ENCODE measurements at places on chromosomes 13 and 19.

DNA sequence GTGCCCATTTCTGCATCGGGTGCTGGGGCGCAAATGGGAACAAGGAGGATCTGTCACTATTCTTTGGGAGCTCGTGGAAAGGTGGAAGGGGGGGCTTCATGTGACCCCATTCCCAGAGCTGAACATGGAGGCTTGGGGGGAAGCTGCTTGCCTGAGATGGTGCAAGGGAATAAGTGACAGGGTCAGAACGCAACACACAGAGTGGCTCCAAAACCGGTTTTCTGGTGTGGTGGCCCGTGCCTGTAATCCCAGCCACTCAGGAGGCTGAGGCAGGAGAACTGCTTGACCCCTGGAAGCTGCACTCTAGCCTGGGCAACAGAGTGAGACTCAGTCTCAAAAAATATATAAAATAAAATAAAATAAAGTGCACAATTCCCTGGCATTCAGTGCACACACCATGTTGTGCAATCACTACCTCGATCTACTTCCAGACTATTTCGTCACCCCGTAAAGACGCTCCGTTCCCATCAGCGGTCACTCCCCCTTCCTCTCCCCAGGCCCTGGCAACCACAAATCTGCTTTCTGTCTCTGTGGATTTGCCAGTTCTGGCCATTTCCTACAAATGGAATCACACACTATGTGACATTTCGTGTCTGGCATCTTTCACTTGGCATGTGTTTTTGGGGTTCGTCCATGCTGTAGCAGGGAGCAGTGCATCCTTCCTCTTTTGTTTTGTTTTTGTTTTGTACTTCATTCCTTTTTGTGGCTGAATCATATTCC lies 18.2 kb upstream of the COMP start:
- no peak for DNase-seq

DNA sequence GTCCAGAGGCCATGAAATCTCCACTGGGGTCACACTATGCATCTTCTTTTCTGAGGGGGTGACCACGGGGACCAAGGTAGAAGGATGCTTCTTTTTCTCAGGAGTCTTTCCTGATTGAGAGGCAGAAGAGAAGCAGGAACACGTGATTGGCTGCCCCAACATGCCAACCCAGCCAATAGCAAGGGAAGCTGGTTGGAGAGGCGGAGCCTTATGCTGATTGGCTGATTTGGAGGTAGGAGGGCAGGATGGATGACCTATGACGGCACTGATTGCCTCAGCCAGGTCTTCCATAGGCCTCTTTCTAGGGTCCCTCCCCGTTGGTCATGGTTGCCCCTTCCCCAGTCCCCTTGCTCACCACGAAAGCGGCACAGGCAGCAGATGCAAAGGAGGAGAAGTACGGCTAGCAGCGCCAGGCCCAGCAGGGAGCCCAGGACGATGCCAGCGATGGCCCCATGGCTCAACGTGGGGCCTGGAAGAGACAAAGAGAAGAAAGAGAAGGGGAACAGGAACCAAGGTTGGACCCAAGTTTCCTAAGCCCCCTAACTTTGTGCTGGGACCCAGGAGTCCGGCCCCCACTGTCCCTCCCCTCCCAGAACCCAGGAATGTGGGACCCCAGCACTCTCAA lies 8.0 kb downstream of the VSIG10L start:
- DNase-seq, result no peak

DNA sequence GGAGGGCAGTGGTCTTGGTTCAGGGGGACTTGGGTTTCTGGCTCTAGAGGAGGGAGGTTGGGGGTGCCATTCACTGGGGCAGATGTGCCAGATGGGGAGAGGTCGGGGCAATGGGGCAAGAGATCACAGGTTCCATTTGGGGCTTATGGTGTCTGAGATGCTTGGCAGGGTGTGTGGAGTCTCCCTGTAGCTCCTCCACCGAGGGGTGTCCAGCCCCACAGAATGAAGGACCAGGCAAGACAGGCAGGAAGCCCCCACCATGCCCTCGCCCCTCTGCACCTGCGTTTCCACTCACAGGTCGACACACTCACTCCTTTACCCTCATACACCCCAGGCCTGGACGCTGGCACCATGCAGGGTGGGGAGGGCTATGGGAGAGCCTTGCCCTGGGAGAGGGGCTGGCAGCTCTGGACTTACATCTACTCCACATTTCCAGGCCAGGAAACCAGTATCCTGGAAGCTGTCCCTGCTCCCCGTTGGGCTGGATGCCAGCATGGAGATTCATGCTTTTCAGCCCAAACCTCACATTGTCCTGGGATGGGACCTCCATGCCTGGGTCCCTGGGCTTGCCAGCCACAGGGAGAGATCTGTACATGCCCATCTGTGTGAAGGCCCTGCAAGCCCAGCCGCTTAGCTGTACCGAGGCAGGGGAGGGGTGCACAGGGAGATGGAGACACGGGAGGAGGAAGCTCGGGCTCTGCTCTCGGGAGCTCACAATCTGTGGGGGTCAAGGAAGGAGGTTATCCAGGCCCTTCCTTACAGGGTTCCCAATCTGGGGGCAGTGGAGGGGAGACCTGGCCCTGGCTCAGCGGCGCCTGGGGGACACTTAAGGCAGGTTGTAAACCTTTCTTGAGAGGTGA lies 77.1 kb downstream of the CHST8 start:
- DNase-seq, result no peak

GRCh38 chr13:31111136-31111535 lies 50.6 kb downstream of the HSPH1 start:
- DNase-seq, result no peak

DNA sequence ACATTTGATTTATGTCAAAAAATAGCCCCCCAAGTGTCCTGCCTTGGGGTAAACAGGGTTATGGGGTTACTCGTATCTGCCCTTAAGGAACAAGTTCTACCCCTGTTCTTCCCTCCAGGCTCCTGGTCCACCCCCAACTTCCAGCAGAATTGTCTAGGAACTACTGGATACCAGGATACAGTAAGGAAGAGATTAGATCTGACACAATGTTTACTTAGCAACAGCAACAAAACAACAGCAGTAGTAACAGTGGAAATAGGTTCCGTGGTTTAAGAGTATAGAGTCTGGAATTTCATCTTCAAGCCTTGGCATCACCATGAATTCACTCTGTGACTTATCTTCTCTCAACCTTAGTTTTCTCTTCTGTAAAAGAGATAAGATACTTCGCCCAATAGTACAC lies 1.7 kb upstream of the FAM98C start:
- DNase-seq, result no peak

- DNase-seq, result no peak
These were observed 259.0 kb downstream of the NALCN start for GRCh38 chr13:101157261-101157660.

DNA sequence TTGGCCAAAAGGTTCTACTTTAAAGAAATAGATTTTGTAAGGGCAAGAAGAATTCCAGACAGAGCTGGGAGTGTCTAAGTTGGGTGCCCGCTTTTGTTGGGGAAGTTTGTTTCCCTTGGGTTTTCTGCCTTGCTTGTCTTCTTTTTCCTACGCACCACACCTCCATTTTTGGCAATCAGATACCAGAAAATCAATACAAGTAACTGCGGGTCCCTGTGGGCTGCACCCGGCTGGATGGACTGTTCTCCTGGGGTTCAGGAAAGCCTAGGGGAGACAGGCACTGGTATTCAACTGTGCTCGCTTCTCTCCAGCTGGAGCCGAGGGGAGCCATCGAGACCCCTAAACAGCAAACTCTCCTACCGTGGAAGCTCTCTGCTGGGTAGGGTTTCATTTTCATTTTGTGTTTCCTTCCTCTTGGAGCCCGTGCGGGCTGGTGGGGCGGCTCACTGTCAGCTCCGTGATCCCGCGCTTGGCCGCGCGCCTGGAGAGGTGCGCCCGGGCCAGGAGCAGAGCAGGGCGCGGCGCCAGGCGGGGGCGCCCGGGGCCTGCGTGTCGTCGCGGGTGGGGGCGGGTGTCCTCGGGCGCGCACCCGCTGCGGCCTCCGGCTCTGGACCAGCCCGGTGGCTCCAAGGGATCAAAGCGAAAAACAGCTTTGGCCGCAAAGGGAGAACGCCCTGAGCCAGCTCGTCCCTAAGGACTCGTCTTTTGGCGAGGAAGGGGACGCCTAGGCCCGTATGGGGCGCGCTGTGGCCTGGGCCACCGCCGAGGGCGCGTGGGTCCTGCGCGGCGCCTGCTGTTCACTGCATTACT lies 347.2 kb downstream of the ZNF536 start:
- DNase-seq, result no peak

GRCh38 chr13:80341101-80341755 lies at the start of gene SPRY2:
SPRY2 (minus strand) TSS chr13:80341126; CDS start chr13:80337705, 3,421 bp downstream.
- peak; percentile 78 for DNase-seq

DNA sequence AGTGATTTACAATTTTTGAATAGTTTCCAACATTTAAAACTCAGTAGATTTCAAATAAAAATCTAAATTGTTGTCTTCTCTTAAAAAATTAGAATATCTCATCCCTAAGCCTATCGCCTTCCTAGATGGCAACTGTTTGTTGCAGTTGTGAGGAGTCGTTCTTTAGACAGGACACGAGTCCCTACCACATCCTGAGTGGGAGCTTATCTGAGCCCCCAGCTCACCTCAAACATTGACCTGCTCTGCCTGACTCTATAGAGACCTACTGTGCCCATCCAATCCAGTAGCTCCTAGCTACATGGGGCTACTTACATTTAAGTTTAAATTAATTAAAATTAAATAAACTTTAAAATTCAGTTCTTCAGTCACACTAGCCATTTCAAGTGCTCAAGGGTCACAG lies 434.7 kb downstream of the FOXO1 start:
- DNase-seq, result no peak

DNA sequence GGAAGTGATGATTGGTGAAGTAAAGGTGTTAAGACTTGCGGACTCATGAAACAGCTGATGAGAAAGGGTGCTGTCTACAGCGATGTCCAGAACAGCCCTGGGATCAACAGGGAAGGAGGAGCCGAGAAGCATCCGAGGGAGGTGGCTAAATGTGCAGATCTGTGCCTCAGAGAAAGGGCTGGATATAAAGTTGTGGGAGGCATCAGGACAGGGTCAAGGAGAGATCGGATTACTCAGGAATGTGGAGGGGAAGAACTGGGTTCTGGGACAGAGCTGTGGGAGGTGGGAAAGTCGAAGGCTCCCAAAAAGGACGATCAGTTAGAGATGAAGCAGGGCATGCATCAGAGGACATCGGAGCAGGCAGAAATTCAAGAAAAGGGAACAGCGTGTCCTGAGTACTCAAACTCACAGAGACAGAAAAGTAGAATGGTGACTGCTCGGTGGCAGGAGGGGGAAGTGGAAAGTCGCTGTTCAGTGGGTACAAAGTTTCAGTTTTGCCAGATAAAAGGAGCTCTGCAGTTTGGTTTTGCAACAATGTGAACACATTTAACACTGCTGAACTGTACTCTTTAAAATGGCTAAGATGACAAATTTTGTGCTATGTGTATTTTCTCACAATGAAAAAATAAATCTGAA lies 1.9 kb downstream of the SIGLEC14 start:
- DNase-seq, result no peak

DNA sequence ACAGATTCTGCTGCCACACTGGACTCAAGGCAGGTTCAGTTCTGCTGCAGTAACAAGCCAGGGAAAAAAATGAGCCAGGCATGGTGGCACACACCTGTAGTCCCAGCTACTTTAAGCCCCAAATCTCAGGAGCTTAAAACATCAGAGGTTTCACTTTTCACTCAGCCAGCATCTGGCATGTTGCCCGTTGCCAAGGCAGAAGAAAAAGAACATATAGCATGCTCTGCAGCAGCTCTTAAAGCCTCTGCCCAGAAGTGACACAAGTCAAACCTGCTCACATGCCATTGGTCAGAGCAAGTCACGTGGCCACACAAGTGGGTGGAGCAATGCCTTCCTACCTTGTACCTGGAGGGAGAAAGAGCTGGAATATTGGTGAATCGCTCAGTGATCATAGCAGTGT lies 14.7 kb upstream of the ADGRE5 start:
- peak; percentile 86 for DNase-seq

- DNase-seq, result peak; percentile 23
These were observed 3.3 kb downstream of the GRIN2D start for GRCh38 chr19:48396824-48397176.

GRCh38 chr13:38888309-38888708 lies 102.3 kb downstream of the STOML3 start:
- no peak for DNase-seq

DNA sequence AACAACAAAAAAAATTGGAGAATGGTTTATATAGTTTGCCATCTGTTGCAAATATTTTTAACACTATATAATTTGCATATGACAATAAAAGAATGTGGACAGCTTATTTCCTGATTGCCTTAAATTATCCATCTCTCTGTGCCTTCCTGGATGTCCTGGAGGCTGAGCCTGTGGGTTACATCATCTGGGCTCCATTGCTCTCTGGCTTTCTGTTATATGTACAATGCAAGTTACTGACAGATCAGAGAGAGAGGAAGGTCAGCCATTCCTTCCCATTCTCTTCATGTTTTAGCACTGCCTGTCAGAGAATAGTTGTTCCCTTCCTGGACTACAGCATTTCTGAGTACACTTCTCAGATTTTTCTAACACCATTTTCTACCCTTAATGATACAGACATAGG lies 758.3 kb upstream of the PCDH20 start:
- DNase-seq, result no peak

- no peak for DNase-seq
These were observed 52.4 kb downstream of the ZNF676 start for GRCh38 chr19:22144394-22144793.

DNA sequence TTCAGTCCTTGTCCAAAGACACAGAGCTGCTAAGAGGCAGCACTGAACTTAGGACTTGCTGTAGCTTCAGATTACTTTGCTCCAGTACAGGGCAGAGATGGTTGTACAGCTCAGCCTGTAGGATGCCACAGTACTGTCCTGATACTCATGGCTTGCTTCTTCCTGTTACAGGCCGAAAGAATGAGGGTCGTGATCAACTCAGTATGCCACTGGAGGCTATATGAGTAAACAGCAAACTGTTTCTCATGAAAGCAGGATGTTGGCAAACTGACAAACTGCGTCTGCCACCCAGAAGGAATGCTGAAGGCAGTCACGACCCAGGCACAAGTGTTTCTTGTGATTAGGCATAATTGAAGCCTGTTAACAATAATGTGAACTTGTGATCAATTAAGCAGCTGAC lies 2.8 kb downstream of the ZNF749 start:
- DNase-seq, result no peak

- no peak for DNase-seq
These were observed 45.9 kb upstream of the AMER2 start for GRCh38 chr13:25218019-25218418.

GRCh38 chr19:56076498-56076897 lies 44.6 kb downstream of the ZNF787 start:
- peak; percentile 30 for DNase-seq
